Small intestine (tissue), 16 donors: ENCODE measurements at places on chromosomes 2 and 18.

DNA sequence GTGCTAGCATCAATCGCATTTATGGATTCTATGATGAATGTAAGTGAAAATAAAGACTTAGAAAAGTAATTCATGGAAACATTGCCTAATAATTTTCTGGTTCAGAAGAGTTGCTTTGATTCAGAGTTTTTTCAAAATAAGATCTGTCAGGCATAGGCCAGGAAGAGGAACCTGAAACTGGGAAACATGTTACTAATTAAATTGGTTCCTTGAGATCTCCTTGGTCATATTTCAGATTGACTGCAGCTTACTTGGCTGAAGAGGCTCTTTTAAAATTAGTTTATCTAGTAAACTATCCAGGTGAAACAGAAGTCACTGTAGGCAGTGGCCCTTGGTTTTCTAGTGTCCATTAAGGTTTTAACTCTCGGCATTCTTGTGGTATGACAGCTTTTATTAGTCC, 27.4 kb downstream of the PPP1CB start:
- H3K27me3 ChIP-seq, result no peaks in the 10 kb centered on the region
- no peak for DNase-seq
- H3K27ac ChIP-seq, result no peak overlapping the region
- H3K4me1 ChIP-seq, result no peaks in the 10 kb centered on the region

DNA sequence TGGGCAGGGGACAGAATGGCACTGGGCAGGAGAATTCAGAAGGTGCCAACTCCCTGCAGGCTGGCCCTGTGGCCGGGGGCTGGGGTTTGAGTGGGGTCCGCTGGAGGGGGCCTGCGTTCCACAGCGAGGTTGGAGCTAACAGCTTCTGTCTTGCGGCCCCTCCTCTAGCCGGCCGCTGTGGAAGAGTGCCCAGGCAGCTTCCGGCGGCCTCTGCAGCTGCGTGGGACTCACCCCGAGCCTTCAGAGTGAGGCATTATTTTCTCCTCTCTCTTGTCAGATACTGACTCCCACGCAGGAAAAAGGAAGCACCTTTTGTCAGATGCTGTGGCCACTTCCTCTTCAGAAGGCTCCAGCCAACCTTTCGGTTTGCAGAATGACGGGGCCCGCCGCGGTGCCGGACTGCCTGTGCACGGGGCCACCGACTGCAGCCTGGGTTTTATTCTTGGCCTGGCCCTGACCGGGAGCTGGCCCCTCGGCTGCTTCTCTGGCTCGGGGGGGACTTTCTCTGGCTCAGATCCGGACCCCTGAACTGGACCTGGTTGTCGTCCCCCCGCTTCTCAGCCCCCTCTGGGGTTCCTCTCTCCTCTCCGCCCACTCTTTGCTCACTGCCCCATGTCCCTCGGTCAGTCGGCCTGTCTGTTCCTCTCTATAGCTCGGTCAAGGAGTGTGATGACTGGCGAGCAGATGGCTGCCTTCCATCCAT, 40.1 kb downstream of the ARHGAP25 start:
- no peak for DNase-seq
- peak overlapping the region; percentile 44 for H3K4me3 ChIP-seq
- H3K27me3 ChIP-seq, result no peaks in the 10 kb centered on the region
- peaks cover 2% of the 10 kb centered on the region for H3K4me1 ChIP-seq
- peak overlapping the region; percentile 21 for H3K27ac ChIP-seq
- no peaks in the 10 kb centered on the region for H3K36me3 ChIP-seq

- no peaks in the 10 kb centered on the region for H3K4me1 ChIP-seq
- peak overlapping the region; percentile 19 for H3K27ac ChIP-seq
- peak overlapping the region; percentile 22 for H3K4me3 ChIP-seq
- DNase-seq, result peak; percentile 62
- H3K36me3 ChIP-seq, result no peaks in the 10 kb centered on the region
- H3K27me3 ChIP-seq, result no peaks in the 10 kb centered on the region
Observed at GRCh38 chr2:102251042-102251848, 60.1 kb upstream of the IL1RL1 start.

DNA sequence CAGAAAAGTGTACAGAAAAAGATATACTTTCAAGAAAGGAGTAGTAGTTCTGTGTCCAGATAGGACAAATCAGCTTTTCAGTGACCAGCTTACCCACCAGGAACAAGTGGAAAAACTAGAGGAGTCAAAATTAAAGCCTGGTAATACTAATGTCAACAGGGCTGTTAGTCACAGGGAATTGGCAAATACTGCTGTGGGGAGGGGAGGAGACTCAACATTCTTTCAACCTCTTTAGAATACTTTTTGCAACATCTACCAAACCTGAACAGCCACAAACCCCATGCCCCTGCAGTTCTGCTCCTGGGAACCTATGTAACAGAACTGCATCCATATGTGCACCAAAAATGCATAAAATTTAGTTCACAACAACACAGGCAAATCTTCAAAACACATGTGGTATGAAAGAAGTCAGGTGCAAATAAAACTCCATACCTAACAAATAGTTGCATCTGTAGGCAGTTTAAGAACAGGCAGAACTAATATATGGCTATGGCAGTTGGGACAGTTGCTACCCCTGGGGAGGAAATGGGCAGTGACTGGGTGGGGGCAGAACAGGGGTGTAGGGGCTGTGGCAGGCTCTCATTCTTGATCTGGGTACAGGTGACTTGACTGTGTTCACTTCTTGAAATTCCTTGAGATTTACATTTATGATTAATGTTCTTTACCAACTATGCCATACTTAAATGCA, 9.7 kb downstream of the CMPK2 start:
- no peaks in the 10 kb centered on the region for H3K4me1 ChIP-seq
- DNase-seq, result no peak
- H3K4me3 ChIP-seq, result no peak overlapping the region
- H3K27ac ChIP-seq, result no peak overlapping the region

DNA sequence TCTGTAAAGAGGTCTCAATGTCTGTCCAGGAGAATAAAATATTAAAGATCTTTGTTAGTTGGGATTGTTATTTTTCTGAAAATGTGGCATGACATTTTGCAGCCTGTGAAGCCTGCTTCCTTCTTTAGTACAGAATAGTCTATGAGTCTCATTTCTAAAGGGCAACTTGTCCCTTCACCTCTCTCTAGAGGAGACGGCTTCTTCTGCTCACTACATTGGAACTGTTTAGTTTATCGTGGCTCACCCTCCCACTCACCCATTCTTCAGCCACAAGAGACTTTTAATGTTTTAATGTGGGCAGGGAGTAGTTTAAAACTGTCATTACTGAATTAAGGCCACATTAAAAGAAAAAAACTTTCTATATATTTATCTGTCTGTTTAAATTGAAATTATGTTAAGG, 161.0 kb downstream of the BARD1 start:
- no peaks in the 10 kb centered on the region for H3K36me3 ChIP-seq
- no peak overlapping the region for H3K4me3 ChIP-seq
- no peak for DNase-seq
- no peaks in the 10 kb centered on the region for H3K4me1 ChIP-seq
- H3K27me3 ChIP-seq, result no peaks in the 10 kb centered on the region

- no peak overlapping the region for H3K27ac ChIP-seq
- H3K36me3 ChIP-seq, result peaks cover 6% of the 10 kb centered on the region
- H3K4me3 ChIP-seq, result no peak overlapping the region
- no peak for DNase-seq
- H3K27me3 ChIP-seq, result no peaks in the 10 kb centered on the region
- H3K4me1 ChIP-seq, result peaks cover 2% of the 10 kb centered on the region
Observed at GRCh38 chr18:76972846-76973519, 150.6 kb downstream of the ZNF236 start.

DNA sequence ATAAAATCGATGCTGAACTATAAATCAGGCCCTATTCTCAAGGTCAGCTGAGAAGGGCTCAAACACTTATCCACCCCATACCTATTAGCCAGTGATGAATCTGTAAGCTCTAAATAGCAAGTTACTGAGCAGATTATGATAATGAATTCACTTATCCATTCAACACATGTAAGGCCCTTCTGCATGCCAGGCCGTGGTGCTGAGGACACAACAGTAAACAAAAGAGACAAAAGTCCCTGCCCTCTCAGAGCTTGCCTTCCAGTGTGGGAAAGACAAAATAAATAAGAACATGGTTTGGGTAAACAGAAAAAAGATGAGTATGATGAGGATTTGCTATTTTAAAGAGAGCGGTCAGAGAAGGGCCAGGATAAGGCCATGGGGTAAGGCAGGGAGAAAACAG, 11.7 kb downstream of the TTC32 start:
- H3K4me3 ChIP-seq, result no peak overlapping the region
- no peaks in the 10 kb centered on the region for H3K4me1 ChIP-seq
- no peak for DNase-seq
- H3K27ac ChIP-seq, result no peak overlapping the region
- H3K36me3 ChIP-seq, result no peaks in the 10 kb centered on the region

DNA sequence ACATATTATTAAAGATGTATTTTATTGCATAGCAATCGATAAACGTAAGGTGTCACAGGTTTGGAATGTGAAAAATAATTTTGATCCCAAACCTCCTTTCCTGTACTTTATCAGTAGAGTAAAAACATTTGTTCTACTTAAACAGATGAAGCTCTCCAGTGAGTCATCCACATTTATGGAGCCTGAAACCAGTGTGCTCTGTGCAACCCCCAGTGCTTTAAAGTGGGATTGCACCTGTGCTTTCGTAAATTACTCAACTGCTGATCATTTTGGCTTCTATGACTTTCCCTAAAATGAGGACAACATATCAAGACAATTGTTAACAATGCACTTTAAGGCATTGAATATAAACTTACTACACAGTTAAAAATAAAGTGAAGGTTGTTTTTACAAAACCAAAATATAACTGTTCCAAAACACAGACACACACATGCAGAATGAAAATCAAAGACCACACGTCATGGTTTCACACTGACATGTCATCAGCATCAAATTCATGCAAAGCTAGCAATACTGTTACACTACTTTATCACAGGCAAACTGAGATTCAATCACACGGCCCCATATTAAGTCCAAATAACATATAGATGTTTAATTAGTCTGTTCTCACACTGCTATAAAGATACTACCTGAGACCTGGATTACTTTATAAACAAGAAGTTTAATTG, 9.7 kb downstream of the TMEM18 start:
- H3K27me3 ChIP-seq, result no peaks in the 10 kb centered on the region
- H3K36me3 ChIP-seq, result peaks cover 20% of the 10 kb centered on the region
- no peak overlapping the region for H3K4me3 ChIP-seq
- no peak overlapping the region for H3K27ac ChIP-seq
- peak; percentile 49 for DNase-seq

DNA sequence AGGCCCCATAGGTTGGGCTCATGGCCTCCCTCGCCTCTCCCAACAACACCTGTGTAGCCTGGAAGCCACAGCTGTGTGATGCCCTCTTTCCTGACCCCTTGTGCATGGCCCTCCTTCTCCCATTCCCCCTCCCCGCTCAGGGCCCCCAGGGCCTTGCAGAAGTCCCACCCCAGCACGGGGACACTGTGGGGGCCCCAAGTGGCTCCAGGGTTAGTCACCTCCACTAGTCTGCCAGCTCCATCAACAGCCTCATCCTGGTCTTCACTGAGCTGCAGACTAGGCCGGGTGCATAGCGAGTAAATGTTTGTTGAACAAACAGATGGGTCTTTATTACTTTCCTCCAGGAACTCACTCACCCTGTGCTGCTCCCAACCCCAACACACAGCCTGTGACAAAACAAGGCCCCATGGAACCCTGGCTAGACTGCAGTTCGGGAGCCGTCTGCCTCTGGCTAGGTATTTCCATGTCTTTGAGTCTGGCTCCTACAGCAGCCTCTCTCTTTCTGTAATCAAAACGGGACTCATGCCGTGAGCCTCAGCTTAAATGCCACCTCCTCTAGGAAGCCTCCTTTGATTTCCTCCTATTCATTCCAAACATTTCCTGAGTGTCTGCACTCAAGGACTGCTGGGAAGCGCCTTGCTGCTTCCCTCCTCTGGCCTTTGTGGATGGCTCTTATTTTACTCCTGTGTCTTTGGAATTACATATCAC, 109.9 kb upstream of the ID2 start:
- H3K36me3 ChIP-seq, result no peaks in the 10 kb centered on the region
- no peak overlapping the region for H3K4me3 ChIP-seq
- H3K27ac ChIP-seq, result no peak overlapping the region
- H3K27me3 ChIP-seq, result no peaks in the 10 kb centered on the region
- peaks cover 40% of the 10 kb centered on the region for H3K4me1 ChIP-seq

GRCh38 chr18:34661464-34662087, 48.5 kb upstream of the DTNA start:
- H3K4me3 ChIP-seq, result no peak overlapping the region
- peaks cover 2% of the 10 kb centered on the region for H3K4me1 ChIP-seq
- no peaks in the 10 kb centered on the region for H3K27me3 ChIP-seq
- no peaks in the 10 kb centered on the region for H3K36me3 ChIP-seq
- peak; percentile 60 for DNase-seq
- no peak overlapping the region for H3K27ac ChIP-seq

DNA sequence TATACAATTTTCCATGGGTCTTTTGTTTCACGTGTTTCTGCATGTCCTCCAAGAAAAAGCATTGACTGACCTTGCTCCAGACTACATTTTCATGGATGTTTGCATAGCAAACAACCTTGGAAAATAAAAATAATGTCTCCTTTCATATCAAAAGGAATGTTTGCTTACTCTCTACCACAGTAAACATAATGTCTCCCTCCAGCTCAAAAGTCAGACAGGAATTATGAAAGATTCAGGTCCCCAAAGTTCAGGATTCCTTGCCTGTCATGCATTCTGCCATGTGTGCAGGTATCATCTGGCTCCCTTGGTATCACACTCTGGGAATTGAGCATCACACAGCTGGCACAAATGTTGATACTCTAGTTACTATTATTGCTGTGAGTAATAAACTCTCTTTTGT, 103.1 kb upstream of the ZC3H15 start:
- DNase-seq, result no peak
- no peak overlapping the region for H3K4me3 ChIP-seq
- no peaks in the 10 kb centered on the region for H3K36me3 ChIP-seq

GRCh38 chr2:18482666-18483065, 77.8 kb downstream of the RDH14 start:
- DNase-seq, result no peak
- no peak overlapping the region for H3K4me3 ChIP-seq
- no peak overlapping the region for H3K27ac ChIP-seq
- H3K36me3 ChIP-seq, result no peaks in the 10 kb centered on the region

DNA sequence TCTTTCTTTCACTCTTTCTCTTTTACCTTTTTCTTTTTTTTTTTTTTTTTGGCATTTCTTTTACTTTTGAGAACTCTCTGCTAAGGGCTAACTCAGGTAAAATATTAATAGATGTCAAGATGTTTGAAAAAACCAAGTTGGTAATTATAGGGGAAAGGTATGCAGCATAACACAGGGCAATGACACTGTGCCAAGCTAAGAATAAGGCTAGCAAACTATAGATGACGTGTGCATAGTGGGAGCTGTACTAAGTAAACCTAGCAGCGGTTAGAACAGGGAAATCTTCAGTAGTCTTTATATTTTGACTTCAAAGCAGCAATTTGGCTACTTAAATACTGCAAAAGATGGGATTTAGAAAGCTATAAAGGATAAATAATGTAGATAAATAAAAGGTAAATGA, 415.4 kb upstream of the RGPD4 start:
- H3K27ac ChIP-seq, result no peak overlapping the region
- no peaks in the 10 kb centered on the region for H3K4me1 ChIP-seq
- no peaks in the 10 kb centered on the region for H3K27me3 ChIP-seq
- H3K4me3 ChIP-seq, result no peak overlapping the region
- no peak for DNase-seq

GRCh38 chr2:217538719-217539118, 464.1 kb downstream of the TNS1 start:
- no peak overlapping the region for H3K27ac ChIP-seq
- no peaks in the 10 kb centered on the region for H3K27me3 ChIP-seq
- no peaks in the 10 kb centered on the region for H3K36me3 ChIP-seq
